ENCODE measurements at places on chromosomes 5 and 9.

DNA sequence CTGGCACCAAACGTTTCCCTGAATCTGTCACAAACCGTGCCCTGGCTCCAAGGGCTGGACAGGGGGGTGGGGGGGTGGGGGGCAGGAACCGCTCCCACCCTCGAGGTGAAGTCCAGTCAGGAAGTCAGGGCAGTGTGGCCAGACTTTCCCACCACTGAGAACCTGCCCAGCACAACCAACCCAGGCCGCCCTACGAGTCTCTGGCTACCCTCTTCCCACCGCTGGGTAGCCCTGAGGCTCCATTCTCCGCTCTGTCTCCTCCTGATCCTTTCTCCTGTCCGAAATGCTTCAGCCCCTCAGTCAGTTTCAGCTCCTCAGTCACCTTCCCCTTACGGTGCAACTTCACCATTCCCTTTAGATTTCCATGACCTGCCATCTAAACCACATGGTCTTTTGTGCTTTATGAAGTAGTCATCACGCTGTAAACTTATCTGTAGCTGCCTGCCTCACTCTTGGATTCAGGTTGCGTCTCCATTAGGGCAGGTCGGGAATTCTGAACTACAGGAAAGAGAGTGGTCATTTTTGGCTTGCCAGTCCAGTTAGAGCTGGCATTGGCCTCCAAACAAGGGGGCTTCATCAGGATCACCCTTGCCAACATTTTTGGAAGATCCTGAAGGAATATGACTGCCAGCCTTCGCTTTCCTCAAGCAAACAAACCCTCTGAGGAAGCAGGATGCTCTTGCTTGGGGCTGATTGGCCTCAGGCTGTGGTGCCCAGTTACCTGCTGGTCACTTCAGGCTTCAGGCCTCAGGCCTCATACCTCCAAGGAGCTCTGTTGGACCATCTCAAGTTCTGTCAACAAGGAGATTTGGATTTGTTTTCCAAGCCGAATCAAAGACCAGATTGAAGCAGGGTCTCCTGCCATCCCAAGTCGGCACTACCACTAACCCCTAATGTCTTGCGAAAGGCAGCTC lies 794 bp upstream of the DCAF12 start:
- DNase-seq, result no peak

GRCh38 chr5:177494346-177495195 lies 2.8 kb downstream of the PDLIM7 start:
- DNase-seq, result no peak

DNA sequence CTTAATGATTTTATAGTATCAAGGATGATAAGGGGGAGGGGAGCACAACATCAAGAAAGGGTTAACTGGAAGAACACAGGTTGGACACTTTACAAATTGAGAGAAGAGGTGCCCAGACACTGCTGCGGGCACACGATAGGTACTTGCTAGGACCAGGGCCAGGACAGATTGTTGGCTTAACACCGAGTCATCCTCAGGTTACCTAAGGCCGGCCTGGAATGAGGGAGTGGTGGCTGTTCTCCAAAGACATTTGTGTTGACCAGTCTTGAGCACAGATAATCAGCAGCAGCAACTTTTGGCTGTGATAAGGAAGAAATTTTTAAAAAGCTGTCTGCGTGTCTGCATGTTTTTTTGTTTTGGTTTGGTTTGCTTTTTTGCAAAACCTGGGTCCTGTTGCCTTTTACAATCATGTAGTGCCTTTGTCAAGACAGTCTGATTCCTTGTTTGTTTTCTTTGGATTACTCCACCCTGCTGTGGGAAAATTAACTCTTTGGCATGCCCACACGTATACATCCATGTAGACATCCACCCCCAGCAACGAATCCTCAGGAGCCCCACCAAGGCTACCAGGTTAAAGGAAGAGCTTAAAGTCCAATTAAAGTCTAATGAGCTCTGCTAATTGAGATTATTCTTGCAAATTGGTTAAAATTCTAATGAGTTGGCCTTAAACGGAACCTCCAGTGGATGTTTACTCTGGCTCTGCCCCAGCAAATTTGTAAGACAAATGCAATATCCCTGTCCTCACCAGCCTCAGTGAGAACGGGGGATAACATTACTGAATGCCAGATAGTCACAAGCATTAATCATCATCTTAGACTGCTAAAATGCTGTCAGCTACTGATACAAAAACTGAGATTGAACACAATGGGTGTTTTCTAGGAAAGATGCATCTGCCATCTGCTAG lies 382.3 kb downstream of the ACTL7B start:
- no peak for DNase-seq

- no peak for DNase-seq
Measured at GRCh38 chr9:115333277-115334070, 215.5 kb upstream of the TNC start.

- no peak for DNase-seq
Measured at GRCh38 chr5:154386952-154387629, 58.7 kb upstream of the SAP30L start.

- DNase-seq, result no peak
Measured at GRCh38 chr9:97557606-97558095, 56.2 kb downstream of the TMOD1 start.

GRCh38 chr9:136342181-136343120 lies 15.1 kb downstream of the GPSM1 start:
- DNase-seq, result peak; percentile 52

- no peak for DNase-seq
Measured at GRCh38 chr5:61051267-61051666, 106.3 kb downstream of the NDUFAF2 start.

GRCh38 chr5:18329328-18329727 lies 695.1 kb downstream of the TAF11L14 start:
- DNase-seq, result no peak

DNA sequence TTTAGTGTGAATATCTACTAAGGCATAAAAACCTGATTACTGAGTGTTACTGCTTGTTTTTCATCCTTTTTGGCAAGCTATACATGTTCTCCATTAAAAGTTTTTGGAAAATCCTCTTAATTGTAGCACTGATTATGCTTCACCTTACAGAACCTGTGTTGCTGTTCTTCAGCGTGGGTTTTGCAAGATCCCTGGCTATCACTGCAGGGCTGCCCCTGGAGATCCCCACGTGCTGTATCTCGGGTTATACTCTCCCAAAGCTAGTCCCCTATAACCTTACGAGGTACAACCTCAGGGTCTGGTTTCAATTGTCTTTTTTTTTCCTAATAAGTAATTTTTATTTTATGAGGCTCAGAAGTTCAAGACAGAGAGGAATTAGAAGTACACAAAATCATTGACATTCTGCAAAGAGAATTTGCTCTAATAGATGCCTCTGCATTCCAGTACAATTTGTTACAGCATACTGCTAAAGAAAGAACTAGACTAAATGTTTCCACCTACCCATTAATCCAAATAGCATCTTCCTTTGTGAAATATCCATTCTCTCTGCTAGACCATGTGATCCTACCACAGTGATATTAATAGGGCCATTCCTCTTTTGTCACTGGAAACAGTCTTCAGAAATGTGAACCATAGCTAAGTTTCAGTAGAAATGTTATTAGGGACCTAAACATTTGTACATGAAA lies 25.8 kb upstream of the CAMK4 start:
- DNase-seq, result no peak

DNA sequence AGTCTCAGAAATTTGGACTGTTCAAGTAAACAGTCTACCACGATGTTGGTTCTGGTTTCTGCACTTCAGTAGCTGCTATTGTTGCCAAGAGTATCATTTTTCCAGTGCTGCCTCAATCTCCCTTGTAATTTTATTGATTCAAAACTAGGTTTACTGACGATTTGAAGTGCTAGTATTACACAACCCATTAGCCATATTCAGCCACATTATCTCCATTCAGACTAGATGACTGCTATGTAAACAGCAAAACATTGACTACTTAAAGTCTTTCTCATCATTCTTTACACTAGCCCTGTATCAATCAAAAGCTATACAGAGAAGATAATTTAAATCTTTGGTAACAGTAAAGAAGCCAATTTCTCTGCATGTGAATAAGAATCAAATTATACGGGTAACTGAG lies 102.0 kb upstream of the TSLP start:
- no peak for DNase-seq

- no peak for DNase-seq
Measured at GRCh38 chr9:91481972-91482371, 58.3 kb upstream of the NFIL3 start.
